Liver (tissue), 10 donors: ENCODE measurements at places on chromosomes 4 and X. TPM values are rescaled to one million over a fixed set of nuclear protein-coding genes. Genes with fewer than 3 reads are reported as not detected.

DNA sequence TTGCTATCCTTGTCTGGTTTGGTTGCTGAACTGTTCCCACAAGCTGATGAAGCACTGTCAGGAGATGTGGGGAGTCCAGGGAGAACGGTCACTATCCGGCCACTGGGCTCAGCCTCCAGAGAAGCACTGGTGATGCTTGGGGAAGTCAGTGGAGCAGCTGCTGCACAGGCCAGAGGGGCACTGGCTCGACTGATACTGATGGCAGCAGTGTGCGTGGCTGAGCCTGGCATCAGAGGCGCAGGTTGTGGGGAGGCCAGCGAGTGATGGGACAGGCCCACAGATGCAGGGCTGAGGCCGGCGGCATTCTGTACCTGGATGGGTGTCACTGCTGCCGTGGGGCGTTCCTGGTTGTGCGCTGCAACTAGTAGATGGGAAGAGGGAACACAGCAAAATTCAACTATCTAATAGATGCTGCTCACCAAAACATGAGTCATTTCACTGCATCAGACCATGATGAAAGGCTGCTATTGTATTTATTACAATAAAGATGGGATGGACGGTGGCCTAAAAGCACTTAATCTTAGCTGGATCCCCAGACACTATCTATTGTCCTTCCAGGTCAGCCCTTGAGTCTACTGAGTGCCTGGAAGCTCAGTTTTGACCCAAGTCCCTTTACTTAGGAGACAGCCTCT, 106.3 kb upstream of the CBR4 start:
- H3K4me3 ChIP-seq = no peak overlapping the region
- H3K4me1 ChIP-seq = peaks cover 13% of the 10 kb centered on the region
- no peak overlapping the region for H3K27ac ChIP-seq
- H3K27me3 ChIP-seq = no peaks in the 10 kb centered on the region

DNA sequence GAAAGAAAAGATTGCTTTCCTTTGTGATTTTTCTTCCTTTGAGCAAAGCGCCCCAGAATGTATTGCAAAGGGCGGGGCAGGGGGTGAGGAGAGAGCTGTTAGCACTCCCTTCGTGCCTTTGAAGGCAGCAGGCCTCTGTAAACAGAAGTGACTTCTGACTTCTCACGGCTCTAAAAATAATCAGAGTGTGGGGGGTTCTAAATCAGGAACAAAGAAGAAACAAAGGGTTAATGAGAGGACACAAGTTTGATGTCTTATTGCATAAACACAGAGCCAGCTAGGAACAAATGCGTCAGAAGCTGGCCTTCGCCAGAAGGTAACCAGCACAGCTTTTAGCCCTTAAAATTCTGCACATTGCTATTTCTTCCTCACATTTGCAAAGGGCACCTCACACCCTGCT, 626.2 kb downstream of the MID1IP1 start:
- no peak overlapping the region for H3K4me3 ChIP-seq
- DNase-seq = no peak
- H3K27me3 ChIP-seq = no peaks in the 10 kb centered on the region
- H3K4me1 ChIP-seq = peaks cover 2% of the 10 kb centered on the region
- H3K36me3 ChIP-seq = no peaks in the 10 kb centered on the region

TEX11 gene
- total RNA-seq = 0.14 TPM

BTC gene
- 0.84 TPM for total RNA-seq

HEPH gene
- total RNA-seq = 2.4 TPM

DNA sequence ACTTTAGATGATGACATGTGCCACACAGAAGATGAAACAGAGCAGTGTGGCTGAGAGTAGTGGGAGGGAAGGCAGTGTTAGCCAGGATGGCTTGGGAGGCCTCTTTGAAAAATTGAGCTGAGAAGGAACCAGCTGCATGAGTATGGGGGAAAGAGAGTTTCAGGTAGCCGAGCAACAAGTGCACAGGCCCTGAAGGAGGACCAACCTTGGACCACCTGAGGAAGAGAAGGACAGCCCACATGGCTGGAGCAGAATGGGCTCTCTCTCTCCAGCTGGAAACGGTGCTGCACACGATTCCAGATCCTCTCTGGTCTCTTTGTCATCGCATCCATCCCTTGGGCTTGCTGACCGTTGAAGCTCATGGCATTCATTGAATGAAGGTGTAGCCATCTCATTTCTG, 23.9 kb upstream of the BCOR start:
- no peak overlapping the region for H3K4me3 ChIP-seq
- H3K27me3 ChIP-seq = no peaks in the 10 kb centered on the region
- no peaks in the 10 kb centered on the region for H3K36me3 ChIP-seq
- peaks cover 2% of the 10 kb centered on the region for H3K4me1 ChIP-seq

SMIM31 gene
- total RNA-seq = not detected

WWC2 gene
- total RNA-seq = 10.5 TPM

ASB9 gene
- 11.3 TPM for total RNA-seq

- peaks cover 10% of the 10 kb centered on the region for H3K4me1 ChIP-seq
- H3K27me3 ChIP-seq = no peaks in the 10 kb centered on the region
- DNase-seq = no peak
- no peaks in the 10 kb centered on the region for H3K36me3 ChIP-seq
Measured at GRCh38 chr4:38275331-38276100, 315.3 kb downstream of the PTTG2 start.

RBM46 gene
- 0.08 TPM for total RNA-seq

DNA sequence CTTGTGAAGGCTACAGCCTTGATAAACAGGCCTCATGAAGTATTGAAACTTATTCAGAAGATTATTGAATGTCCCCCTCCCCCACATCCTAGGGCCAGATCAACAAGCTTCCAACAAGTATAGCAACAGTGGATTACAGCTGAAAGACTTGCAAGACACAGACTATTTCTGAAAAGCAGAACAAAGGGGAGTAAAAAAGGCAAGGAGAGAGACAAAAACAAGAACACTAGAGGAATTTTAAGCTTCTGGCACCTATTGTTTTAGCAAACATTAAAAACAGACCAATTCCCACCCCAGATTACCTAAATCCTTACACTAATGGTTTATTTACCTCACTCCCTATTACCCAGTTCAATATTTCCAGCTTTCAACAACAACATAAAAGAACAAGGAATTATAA, 446.3 kb upstream of the FSTL5 start:
- no peaks in the 10 kb centered on the region for H3K27me3 ChIP-seq
- no peak overlapping the region for H3K4me3 ChIP-seq
- H3K36me3 ChIP-seq = no peaks in the 10 kb centered on the region
- H3K4me1 ChIP-seq = no peaks in the 10 kb centered on the region
- no peak for DNase-seq

- no peak for DNase-seq
- H3K36me3 ChIP-seq = no peaks in the 10 kb centered on the region
- no peak overlapping the region for H3K27ac ChIP-seq
- H3K27me3 ChIP-seq = no peaks in the 10 kb centered on the region
- no peak overlapping the region for H3K4me3 ChIP-seq
Measured at GRCh38 chr4:184911310-184911709, 85.5 kb upstream of the ACSL1 start.

DNA sequence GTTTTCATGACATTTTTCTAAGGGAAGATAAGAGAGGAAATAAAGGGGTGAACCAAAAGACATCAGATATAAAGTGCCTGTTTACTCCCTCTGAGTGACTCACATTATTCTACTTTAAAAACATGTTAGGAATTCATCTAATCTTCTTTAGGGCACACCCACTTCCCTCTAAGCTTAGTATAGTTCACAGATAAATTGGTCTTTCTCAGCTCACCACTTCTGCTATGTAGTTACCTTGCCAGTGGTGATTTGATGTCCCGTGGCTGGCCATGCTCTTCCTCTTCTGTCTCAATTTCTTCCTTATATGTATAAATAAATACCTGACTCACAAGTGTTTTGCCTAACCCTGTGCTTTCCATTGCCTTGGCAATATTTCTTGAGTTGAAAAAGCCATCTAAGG, 96.8 kb downstream of the PDLIM5 start:
- peak overlapping the region; percentile 11 for H3K27ac ChIP-seq
- H3K4me1 ChIP-seq = peaks cover 2% of the 10 kb centered on the region
- H3K27me3 ChIP-seq = no peaks in the 10 kb centered on the region

DNA sequence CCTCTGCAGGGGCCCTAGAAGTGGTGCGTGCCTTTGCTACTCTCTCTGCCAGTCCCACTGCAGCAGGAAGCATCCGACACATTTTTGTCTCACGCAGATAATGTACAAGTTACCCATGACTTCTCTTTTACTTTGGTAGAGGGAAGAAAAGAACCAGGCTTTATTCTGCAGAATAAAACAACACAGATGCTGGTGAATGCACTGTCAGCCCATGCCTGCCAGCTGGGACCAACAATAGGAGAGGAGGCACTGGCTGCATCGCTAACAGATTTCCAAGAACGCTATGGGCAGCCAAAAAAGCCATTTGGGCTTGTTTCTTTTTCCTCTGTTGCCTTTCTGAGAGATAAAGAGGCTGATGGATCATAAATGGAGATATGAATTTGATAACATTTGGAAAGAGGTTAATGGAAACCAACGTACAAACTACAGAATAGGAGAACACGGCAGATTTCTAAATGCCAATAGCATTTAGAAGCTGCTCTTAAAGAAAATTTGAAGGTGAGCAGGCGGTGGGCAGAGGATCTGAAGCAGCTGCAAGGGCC, 47.5 kb upstream of the IGFBP7 start:
- no peaks in the 10 kb centered on the region for H3K36me3 ChIP-seq
- no peak overlapping the region for H3K4me3 ChIP-seq
- no peak for DNase-seq

- no peaks in the 10 kb centered on the region for H3K27me3 ChIP-seq
- H3K27ac ChIP-seq = no peak overlapping the region
- H3K4me1 ChIP-seq = no peaks in the 10 kb centered on the region
- DNase-seq = no peak
Measured at GRCh38 chr4:83757121-83757621, 221.3 kb downstream of the GPAT3 start.

DNA sequence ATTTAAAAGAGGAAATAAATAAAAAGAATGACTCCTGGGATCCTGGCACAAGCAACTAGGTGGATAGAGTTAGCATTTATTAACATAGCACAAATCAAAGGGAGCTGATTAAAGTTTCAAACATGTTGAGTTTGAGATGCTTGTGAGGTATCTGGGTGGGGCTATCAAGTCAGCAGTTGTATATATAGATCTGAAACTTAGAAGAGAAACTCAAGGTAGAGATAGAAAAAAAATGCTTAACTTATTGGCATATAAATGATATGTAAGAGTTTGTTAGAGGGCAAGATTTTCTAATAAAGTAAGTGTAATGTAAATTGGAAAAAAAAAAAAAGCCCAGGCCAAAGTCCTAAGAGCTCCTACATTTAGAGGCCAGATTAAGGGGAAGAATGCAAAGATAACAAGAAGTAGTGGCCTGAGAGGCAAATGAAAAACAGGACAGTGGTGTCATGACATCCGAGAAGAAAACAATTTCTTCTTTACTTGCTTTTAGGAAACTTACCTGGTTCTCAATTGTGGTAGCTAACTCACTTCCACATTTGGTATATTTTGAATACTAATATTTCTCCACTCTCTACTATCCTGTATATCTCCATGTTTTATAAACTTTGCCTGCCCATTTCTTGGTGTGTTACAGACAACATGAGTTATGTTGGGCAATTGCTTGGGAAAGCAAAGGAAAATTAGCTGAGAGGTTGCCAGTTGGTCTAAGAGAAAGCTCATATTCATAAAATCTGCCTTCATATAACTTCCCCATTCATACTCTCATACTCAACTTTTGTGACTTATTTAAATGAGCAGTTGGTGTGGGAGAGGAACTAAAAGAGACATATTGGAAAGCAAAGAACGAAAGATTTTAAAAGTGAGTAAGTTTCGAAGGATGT, 169.2 kb downstream of the PARM1 start:
- H3K27me3 ChIP-seq = no peaks in the 10 kb centered on the region
- H3K36me3 ChIP-seq = no peaks in the 10 kb centered on the region
- H3K27ac ChIP-seq = no peak overlapping the region
- DNase-seq = no peak
- H3K4me1 ChIP-seq = no peaks in the 10 kb centered on the region
- no peak overlapping the region for H3K4me3 ChIP-seq
